ENCODE measurements at places on chromosomes 5 and 9. TPM values are rescaled to one million over a fixed set of nuclear protein-coding genes. Genes with fewer than 3 reads are reported as not detected.

PPP1R2B gene
- total RNA-seq, result 0.11 TPM

CTXN3 gene
- total RNA-seq, result not detected

SPATA31A5 gene
- not detected for total RNA-seq

SHOC1 gene
- not detected for total RNA-seq

IFNA2 gene
- total RNA-seq, result not detected

PAIP2 gene
- 62.8 TPM for total RNA-seq

ADAMTS13 gene
- 2.1 TPM for total RNA-seq

SPATA24 gene
- 0.43 TPM for total RNA-seq

CKMT2 gene
- total RNA-seq, result not detected

C6 gene
- total RNA-seq, result not detected

LURAP1L gene
- total RNA-seq, result 16.2 TPM

CEMIP2 gene
- 40.4 TPM for total RNA-seq

FAM78A gene
- total RNA-seq, result 0.38 TPM

CATSPER3 gene
- total RNA-seq, result 0.11 TPM

FBP2 gene
- not detected for total RNA-seq

DNA sequence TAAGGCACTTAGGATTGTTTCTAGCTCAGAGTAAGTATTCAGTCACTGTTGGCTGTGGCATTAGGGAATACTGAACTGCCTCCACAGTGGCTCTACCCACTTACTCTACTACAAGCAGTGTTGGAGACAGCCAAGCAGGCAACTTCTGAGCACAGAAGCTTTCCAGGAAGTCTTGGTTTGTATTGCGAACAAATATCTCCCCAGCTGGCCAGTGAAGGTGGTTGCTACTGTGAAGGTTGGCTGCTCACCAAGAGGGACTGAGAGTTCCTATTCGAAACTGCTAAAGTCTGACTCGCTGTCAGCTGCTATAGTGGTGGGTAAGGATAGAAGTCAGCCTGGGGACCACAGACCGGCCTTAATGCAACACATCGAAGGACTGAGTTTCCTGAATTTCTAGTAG, 319.1 kb downstream of the KIF4B start:
- DNase-seq, result no peak

GRCh38 chr5:33319841-33320240, 120.9 kb upstream of the TARS1 start:
- peak; percentile 44 for DNase-seq

DNA sequence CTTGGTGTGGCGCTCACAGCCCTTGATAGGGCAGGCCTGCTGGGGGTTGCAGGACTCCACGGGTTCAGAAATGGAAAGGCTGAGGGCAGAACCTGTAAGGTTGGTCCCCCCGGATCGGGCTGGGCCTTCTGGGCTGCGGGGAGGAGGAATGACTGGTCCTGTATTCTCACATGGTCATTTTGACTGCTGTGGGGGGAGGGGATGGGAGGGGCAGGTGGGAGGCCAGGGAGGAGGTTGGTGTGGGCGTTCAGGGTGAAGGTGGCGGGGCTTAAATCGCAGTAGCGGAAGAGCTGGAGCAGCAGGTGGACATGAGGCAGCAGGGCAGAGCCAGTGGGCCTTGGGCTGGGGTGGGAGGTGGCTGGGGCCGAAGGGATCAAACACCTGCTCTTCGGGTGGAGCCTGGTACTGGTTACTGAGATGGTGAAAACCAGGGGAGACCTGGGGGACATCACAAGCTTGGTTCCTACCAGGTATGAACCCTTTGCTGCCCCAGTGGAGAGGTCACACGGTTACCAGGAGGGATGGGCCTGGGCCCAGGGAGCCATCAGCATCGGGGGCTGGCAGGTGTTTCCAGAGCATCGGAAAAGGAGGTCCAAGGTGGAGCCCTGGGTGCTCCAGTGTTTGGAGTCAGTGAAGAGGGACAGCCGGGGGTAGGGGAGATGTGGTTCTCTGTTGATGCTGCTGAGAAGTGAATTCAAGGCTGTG, 1.8 kb downstream of the MRPS2 start:
- DNase-seq, result no peak

- no peak for DNase-seq
Measured at GRCh38 chr5:73486119-73486899, 11.9 kb upstream of the BTF3 start.

DNA sequence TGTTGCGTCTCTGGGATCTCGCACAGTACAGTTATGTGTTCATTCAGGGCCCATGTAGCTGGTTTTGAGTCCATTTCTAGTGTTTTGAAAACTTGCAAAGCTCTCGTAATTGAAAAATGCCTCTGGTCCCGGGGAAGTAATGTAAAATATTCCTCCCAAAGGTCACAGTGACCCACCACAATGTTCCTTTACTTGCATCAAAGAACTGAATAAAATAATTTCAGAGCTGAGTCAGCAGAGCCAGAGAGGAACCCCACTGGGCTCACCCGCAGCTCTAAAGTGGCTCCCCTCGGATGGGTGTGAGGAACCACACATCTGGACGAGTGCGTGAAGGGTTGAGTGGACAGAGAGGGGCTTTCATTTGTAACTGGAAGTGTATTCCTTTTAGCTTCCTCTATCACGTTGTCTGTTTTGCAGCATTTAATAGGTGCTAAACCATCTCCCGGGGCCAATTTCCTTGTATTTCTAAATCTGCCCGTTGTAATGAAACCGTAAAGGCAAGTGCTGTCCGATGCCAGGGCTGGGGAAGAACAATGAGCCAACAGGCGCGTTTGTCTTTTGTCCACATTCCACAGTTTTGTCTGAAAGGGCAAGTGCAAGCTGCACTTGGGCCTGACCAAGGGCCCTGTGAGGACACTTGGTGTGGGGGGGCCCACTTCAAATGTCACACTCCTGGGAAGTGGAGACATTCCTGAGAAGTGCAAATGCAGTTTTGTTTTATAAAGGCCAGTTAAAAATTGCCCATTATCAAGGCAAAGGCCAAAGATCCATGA, 29.9 kb downstream of the COL5A1 start:
- DNase-seq, result peak; percentile 52

DNA sequence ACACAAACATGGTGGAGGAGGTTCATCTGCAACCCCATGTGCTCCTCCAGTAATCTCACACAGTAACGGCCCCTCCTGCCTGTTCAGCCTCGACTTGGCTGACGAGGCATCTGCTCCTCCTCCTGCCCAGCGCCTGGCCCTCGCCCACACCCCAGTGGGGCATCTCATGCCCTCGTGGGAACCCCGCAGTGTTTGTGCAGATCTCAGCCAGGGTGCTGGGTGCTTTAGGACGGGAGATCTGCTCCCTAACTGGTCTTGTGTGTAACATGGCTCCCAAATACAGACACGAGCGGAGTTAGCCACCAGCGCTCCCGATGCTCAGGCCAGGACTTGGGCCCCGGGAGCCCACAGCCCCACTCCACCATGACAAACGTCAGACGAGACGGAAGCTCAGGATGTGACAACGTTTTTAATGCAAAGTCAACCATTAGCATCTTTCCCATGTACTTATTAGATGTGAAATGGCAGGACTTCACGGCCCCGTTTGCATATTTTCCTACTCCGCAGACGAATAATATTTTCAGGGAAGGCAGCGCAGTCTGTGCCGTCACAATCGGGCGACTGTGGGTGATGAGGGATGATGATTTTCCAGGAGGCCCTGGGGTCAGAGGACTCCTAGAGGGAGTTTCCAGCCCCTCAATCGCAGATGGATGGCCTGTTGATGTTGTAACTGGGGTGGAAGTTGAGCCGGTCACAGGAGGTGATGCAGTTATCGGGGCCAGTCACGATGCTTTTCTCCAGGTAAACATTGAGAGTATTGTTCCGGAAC, 5.5 kb upstream of the MRPS2 start:
- no peak for DNase-seq

- DNase-seq, result peak; percentile 16
Measured at GRCh38 chr9:38681747-38682227, 38.1 kb downstream of the FAM240B start.

DNA sequence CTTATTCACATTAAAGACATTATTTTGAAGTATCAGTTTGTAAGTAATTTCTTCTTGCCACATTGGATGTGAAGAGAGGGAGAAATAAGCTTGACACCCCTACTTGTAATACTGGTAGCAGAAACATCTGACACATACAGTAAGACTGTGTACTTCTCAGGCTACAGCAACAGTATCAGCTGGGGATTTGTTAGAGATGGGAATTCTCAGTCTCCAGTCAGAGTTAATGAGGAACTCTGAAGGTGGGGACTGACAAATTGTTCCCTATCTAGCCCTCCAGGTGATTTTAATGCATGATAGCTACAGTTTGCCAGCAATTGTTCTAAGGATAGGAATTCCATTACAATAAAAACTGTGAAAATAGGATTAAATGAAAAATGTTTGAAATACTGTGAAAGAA, 524.8 kb downstream of the PRR16 start:
- no peak for DNase-seq

DNA sequence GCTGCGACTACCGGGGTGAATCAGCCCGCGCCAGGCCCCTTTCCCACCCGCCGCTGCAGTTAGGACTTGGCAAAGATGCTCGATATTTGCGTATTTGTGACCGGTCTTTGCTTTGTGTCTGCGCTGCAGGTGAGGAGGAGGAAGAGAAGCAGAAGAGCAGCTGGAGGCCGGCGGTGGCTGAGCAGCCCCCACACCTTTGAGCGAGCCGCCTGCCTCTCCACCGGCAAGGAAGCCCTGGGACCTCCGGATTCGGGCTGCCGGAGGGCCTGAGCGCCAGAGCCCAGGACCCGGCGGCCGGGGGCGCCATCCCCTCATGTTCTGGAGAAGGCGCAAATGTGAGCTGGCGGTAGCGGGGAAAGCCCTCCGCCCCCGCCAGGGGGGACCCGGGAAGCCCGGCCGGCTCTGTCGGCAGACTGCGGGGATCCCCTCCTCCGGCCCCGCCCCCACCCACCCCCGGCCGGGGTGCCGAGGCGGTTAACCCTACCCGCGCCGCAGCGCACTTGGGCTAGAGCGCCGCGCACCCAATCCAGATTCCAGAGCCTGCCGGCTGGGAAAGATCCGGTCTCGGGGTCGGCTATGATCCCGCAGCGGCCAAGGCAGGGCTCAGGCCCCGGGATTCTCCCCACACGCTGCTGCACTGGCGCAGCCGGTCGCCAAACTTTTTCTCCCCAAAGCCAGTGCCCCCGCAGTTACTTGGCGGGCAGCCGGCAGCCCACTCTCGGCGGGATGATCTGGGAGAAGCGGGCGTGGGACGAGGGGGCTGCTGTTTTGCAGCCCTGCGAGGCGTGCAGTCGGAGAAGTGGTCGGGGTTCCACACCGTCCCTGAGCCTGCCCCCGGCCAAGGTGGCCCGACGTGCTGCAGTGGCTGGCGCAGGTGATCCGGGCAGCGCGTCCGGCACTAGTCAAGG, 800 bp upstream of the KCNN2 start:
- no peak for DNase-seq

GRCh38 chr9:86669422-86669821, 277.9 kb downstream of the GAS1 start:
- no peak for DNase-seq

- no peak for DNase-seq
Measured at GRCh38 chr5:164868761-164869160, 1363.3 kb downstream of the MAT2B start.

- no peak for DNase-seq
Measured at GRCh38 chr5:141657404-141657803, 6.2 kb upstream of the FCHSD1 start.

DNA sequence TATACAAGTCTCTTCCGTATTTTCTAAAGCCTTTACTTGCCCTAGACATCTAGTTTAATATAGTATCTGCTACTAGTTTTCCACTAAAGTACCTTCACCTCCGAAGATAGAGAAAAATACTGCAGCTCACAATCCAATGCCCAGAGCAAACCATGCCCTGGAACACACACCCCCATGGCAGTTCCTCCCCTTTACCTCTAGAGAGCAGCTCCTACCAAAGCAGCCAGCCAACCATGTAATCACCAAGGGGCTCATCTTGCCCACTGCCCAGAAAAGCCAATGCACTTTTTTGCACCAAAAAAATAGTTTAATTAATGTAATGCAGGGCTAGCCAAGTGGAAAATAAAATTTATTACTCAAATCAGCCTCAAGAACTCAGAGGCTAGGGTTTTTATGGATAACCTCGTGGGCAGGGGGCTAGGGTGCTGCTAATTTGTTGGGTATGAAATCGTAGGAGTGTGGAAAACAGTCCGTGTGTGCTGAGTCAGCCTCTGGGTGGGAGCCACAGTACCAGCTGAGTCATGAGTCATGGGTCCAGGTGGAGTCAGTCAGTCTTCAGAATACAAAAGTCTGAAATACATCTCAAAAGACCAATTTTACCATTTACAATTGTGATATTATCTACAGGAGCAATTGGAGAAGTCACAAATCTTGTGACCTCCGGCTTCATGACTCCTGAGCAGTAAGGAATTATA, 120.1 kb upstream of the ACO1 start:
- peak; percentile 12 for DNase-seq

GRCh38 chr5:179373101-179373934, 28.1 kb upstream of the ADAMTS2 start:
- DNase-seq, result no peak

DNA sequence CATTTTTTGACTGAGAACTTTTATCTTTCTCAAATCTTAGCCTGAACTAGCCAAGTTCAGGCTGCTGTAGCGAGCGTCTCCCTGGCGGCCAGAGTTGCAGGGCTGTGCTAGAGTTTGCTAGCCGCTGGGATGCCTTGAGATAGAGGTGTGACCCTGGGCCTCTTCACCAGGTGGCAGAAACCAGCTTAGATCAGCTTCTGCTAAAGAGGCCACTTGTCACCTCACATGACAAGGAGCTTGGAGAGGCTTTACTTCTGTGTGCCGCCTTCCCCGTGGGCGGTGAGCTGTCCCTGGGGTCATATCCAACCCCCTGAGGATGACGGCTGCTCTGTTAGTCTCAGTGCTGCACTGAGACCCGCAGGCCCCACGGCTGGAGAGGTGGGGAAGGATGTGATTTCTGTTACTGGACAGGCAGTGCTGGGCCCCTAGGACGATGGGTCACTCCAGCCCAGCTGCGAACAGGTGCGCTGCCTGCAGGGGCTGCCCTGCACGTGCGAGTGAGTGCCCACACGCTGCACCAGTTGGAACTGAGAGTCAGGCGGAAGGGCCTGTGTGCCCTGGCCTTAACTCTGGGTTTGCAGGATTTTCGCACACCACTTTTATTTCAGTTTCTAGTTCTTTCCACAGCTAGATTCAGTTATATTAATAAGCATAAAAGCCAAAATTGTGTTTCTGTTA, 63.8 kb downstream of the EHMT1 start:
- DNase-seq, result no peak

GRCh38 chr9:13082796-13083195, 196.7 kb downstream of the MPDZ start:
- peak; percentile 5 for DNase-seq

DNA sequence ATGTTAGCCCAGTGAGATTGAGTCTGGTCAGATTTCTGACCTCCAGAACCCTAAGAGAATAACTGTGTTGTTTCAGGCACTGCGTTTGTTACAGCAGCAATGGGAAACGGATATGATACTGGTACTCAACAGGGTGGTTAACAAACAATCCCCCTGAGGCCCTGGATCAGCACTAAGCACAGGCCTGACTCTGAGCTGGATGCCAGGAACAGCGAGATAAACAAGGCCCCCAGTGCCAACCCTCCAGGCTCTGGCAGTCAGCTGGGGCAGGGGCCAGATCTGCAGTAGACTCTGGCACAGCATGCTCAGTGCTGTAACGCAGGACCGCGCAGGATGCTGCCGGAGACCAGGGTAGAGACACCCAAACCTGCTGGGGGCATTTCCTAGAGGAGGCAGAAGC, 22.1 kb downstream of the CPLX2 start:
- no peak for DNase-seq

- DNase-seq, result peak; percentile 24
Measured at GRCh38 chr9:87816036-87816435, 66.6 kb upstream of the SPATA31E1 start.
